Activated CD4-positive, alpha-beta T cell treated with anti-CD3 and anti-CD28 coated beads for 1 hour (primary cell): ENCODE measurements at places on chromosomes 5 and 9.

- DNase-seq: no peak
These were observed 37.7 kb downstream of the NR4A3 start for GRCh38 chr9:99859243-99859980.

DNA sequence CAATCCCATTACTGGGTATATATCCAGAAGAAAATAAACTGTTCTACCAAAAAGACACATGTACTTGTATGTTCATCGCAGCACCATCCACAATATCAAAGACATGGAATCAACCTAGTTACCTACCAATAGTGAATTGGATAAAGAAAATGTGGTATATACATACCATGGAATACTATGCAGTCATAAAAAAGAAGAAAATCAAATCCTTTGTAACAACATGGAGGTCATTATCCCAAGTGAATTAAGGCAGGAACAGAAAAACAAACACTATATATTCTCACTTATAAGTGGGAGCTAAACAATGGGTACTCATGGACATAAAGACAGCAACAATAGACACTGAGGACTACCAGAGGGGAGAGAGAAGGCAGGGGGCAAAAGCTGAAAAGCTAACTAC is 67.7 kb downstream of the NR2F1-AS1 start:
- DNase-seq: no peak

GRCh38 chr9:137406876-137407589 is 15.9 kb downstream of the EXD3 start:
- peak; percentile 48 for DNase-seq

GRCh38 chr5:97543166-97543565 is 360.1 kb upstream of the RIOK2 start:
- no peak for DNase-seq

GRCh38 chr9:129954868-129955550 is 88.0 kb downstream of the FNBP1 start:
- DNase-seq: no peak

DNA sequence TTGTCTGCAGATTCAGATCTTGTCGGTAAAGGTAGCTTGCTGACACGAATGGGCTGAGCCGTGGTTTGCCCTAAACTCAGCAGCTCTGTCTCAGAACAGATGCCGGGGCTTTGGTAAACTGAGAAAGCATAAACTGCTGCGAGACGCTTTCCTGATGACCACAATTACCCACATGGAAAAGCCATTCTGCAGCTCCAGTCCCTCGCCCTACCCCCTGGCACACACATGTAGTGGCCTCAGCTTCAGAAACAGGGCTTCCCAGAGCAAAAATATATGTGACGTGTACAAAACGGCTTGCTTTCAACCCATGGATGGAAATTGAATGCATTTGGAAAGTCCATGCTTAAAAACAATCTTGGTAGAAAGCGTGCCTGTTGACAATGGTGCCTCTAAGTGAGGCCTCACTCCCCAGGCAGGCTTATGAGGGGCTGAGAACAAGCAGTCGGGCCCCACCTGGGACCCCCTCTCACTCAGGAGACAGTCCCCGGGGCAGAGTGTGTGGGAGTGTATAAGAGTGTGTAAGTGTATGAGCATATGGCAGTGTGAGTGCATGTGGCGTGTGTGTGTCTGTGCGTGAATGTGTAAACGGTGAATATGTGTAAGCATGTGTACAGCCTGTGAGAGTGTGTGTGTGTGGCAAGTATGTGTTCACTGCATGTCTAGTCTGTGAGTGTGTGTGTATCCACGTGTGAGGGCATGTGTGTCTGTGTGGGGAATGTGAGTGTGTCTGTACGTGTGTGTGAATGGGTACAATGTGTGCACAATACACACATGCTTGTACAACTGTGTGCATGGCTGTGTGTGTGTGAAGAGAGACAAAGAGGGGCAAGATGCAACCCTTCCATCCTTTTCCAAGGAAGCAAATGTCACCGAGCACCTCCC is 88.2 kb upstream of the SMIM23 start:
- DNase-seq: no peak

- DNase-seq: no peak
These were observed 99.5 kb downstream of the LHFPL2 start for GRCh38 chr5:78549043-78549442.

- no peak for DNase-seq
These were observed 254.6 kb downstream of the ASTN2 start for GRCh38 chr9:117160254-117160653.

- DNase-seq: no peak
These were observed 22.8 kb upstream of the RNU6ATAC start for GRCh38 chr9:134187110-134187531.

DNA sequence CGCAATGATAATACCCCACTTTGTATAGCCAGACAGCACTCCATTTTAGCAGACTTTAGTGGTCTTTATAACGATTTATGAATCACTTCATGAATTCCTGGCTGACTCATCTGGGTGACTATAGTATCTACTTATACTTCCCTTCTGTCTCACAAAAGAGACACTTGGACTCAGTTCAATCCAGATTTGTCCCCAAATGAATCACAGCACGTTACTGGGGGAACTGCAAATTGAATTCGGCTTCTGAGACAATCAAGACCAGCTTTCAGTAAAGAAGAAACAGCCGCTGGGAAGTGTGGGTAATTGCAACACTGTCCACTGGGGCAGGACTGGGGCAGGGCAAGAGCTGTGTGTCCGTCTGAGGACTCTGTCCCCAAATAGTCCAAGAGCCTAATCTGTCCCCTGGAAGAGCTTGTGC is 337.3 kb upstream of the RFX3 start:
- no peak for DNase-seq

DNA sequence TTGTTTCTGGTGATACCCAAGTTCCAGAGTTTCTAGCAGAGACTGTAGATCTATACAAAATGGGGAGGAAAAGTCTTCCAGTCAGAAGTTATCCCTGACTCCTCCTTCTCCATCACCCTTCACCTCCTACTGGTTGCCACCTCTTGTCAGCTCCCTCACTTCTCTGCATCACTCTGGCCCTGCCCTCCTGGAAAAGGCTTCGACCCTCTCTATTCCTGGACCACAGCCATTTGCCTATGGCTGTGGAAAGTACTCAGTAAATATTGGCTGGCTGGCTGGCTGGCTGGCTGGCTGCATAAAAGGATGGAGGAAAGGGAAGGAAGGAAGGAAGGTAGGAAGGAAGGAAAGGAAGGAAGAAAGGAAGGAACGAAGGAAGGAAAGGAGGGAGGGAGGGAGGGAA is 32.7 kb upstream of the ABCA1 start:
- no peak for DNase-seq

DNA sequence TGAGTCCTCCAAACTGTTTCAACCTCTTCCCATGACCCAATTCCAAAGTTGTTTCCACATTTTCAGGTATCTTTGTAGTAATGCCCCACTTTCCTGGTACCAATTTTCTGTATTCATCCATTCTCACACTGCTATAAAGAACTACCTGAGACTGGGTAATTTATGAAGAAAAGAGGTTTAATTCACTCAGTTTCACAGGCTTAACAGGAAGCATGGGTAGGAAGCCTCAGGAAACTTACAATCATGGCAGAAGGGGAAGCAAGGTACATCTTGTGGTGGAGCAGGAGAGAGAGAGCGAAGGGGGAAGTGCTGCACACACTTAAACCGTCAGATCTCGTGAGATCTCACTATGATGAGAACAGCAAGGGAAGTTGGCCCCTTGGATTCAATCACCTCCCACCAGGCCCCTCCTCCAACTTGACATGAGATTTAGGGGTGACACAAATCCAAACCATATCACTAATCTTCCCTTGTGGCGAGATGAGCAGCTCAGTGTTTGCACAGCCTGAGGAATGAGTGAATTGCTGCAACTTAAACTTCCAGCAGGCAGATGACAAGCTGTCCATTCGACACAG is 42.9 kb downstream of the TRIP13 start:
- DNase-seq: no peak

DNA sequence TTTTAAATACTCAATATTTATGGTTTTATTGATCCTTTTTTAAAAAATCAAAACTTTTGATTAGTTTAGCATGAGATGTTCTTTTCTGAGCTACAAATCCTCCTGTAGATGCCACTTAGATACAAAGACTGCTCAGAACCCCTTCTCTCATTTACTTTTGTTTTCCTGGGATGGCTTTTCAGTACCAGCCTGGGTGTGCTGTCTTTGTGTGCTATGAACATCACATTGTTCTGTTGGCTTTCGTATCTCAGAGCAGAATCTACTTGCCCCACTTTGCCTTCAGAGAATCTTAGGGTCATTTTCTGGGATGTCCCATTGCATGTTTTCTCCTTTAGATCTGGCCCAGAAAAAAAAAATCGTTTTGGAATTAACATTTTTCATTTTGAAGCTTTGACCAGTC is 85.9 kb downstream of the RASGRF2 start:
- no peak for DNase-seq

DNA sequence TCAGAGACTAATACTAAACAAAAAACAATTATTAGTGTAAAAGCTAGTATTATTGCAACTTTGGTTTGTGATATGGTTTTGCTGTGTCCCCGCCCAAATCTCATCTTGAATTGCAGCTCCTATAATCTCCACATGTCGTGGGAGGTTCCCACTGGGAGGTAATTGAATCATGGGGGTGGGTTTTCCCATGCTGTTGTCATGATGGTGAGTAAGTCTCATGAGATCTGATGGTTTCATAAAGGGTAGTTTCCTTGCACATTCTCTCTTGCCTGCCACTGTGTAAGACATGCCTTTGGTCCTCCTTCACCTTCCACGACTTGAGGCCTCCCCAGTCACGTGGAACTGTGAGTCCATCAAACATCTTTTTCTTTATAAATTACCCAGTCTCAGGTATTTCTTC is 325.9 kb upstream of the DAB2 start:
- no peak for DNase-seq

GRCh38 chr9:137317021-137317717 is 15.1 kb upstream of the NRARP start:
- DNase-seq: no peak

- DNase-seq: no peak
These were observed 23.9 kb downstream of the IRX1 start for GRCh38 chr5:3619579-3619978.

DNA sequence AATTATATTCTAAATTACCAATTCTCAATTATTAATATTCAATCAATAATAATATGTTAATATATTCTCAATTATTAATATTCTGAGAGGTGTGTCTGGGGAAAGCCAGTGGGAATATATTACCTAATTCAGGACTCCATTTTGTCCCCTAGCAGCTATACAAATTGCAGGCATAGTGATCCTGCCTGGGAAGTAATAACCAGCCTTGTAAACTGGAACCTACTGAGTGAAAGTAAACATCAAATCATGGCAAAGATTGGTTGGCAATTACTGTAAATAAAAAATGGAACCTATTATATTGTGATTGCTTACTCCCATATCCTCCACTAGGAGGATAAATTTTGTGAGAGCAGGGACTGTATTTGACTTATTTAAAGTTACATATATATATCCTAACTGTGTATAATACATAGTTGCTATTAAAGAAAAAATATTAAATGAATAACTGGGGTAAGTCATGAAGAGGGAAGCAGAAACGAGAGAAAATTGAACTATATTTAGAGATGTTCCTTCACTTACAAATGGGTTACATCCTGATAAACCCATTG is 150.5 kb upstream of the ELL2 start:
- no peak for DNase-seq

GRCh38 chr5:4113426-4113825 is 517.8 kb downstream of the IRX1 start:
- DNase-seq: no peak

DNA sequence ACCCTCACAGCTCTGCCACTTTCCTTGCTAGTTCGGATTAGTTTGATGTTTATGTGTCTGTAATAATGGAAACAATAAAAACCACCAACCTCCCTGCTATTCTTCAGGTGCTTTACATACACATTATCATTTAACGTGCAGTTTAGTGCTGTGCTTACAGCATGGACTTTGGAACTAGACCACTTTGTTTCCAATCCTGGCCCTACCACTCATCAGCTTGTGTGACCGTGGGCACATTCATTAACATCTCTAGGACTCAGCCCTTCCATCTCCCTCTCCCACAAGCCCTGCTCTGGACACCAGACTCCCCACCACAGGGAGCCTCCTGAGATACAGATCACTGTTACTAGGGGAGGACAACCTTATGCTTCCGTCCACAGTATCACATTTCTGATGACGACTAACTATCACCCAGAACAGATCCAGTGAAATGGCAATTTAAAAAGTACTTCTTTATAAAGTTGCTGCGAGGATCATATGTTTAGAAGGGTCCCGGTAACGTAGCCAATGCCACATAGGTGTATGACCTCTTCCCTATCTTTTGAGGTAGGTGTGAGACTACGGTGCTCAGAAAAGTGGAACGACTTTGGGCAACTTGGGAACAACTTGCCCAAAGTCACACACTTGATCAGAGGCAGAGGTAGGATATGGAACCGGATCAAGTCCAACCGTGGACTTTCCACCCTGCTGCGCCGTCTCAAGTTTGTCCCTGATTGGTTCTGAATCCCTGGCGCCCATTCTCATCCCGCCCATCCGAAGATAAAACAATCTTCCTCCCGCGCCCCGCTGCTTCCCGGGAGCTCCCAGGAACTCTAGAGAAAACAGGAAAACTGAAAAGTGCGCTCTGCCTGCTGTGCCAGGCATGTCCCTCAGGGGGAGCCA is 132.4 kb upstream of the NIPBL start:
- no peak for DNase-seq

GRCh38 chr5:107570805-107571531 is 99.8 kb downstream of the EFNA5 start:
- no peak for DNase-seq

DNA sequence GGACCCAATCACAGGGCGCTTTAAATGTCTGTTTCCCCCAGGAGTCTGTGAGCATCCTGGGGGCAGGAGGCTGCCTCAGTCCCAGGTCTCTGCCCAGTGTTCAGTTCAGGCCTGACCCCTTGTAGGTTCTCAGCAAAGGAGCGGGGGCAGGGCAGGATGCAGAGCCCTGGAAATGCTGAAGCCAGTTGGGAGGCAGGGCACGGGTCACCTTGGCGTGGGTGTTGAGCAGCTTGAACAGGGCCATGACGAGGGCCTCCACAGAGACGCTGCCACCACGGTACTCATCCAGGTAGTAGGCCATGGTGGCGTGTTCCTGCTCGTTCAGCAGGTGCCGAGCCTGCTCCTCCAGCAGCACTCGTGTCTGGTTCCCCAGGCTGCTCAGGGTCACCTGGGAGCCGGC is 36.3 kb upstream of the AKNA start:
- DNase-seq: no peak

- no peak for DNase-seq
These were observed 9.4 kb downstream of the B4GALT7 start for GRCh38 chr5:177609076-177610059.

DNA sequence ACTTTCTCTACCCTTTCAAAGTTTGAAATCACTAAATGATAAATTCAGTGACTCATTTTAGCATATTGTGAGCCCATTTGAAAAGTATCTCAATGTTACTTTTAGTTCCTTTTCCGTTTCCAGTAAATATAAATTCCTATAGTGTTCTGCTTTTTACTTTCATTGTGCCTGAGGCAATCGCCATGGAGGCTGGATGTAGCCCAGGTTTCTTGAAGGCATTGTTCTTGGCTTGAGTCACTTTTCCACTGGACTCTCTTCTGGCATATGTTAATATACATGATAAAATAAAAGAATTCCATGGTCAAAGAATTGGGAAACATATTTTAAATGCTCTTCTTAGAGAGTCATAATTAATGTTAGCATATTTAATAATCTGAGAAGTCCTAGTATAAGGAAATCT is 327.0 kb downstream of the IZUMO3 start:
- no peak for DNase-seq
